ENCODE measurements at places on chromosomes 7 and 10.

- DNase-seq: no peak
Observed at GRCh38 chr7:36088966-36089365, 64.1 kb upstream of the EEPD1 start.

GRCh38 chr10:130230611-130231010 lies 94.4 kb downstream of the GLRX3 start:
- DNase-seq: no peak

DNA sequence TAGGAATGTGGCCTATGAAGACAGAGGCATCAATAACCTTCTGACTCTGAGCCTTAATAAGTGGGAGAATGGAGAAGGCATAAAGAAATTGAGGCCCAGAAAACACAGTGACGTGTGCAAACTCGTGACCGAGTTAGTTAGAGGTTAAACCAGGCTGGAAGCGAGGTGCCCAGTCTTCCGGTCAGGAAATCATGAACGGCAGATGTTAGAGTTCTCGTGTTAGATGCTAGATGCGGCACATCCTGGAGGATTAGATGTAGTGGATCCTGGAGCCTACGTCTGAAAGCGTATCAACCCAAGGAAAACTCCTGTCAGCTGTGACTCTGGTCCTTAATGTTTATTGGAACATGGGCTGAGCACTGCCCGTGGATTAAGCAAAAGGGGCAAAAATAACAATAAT lies 275.9 kb downstream of the TCF7L2 start:
- no peak for DNase-seq

GRCh38 chr10:96719850-96720421 lies 378 bp downstream of the PIK3AP1 start:
- DNase-seq: peak; percentile 12

DNA sequence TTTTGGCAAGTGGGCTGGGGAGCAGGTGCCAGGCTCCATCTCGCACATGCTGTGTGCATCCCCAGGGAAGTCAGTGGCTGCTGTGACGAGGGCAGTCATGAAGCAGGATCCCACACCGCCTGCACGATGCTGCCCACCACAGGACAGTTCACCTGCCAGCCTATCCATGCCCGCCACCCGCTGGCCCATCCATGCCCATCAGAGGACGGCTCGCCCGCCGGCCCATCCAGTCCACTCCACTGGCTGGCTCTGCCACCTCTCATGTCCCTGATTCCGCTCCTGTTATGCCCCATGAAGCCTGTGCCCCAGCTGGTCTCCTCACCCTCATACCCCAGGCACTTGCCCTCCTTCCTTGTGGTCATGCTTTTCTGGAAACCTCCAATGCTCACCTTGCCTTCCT lies 18.2 kb upstream of the INMT start:
- no peak for DNase-seq

DNA sequence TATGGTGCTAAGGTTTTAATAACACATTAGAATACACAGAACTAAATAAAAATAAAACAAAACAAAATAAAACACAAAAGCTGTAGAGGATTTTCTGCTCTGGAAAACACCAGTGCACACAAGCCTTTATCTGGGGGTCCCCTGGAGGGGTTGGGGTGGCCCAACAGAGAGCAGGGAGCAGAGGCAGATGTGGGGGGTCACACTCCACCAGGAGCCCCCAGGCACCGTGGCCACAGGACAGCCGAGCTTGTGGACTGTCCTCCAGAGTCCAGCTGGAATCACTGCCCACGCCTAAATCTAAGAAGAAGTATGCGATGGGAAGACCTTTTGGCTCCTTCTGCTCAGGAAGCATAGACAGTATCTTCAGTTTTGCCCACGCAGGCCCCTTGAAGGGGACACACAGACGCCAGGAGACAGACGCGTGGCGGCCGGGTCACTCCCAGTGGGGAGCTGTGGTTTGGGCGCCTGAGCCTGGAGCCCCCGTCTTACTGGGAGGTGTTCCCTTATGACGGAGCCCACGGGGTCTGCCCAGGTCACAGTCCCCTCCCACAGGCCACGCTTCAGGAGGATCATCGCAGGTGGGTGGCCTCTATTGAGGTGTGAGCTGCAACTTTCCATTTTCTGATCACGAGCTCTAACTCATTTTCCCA lies 595.0 kb downstream of the PTPRN2 start:
- DNase-seq: no peak

- DNase-seq: no peak
Observed at GRCh38 chr7:22025983-22026382, 80.3 kb upstream of the CDCA7L start.

DNA sequence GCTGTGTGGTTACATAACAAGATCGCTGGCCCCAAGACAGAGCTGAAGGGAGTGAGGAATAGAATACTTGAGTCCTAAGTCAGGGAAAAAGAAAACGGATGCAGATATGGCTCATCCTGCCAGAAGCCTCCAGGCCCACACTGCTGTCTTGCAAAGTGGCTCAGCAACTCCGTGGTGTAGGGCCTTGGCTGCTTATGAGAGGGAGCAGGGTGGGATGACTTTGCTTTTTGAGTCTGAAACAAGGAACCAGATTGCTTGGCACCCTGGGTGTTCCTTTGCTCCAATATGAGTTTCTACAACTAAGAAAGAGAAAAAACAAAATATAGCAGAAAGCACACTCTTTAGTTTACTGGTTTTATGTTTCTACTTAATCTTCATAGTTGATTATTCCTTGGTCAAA lies 193.8 kb upstream of the WDR11 start:
- DNase-seq: no peak

- no peak for DNase-seq
Observed at GRCh38 chr10:88288320-88289059, 294.6 kb downstream of the RNLS start.

DNA sequence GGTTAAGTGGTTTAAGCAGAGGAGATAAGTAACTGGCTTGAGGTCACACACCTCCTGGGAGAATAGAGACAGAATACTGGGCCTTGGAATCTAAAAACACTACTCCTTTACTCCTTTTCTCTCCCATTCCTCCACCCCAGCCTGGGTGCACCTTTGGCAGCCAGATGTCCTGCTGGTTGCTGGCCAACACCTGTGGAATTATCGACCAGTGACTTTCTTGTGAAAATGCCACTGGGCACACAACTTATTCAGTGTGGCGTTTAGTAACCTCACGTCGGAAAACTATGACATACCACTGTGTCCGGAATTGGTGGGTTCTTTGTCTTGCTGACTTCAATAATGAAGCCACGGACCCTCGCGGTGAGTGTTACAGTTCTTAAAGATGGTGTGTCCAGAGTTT lies 26.4 kb downstream of the RNF133 start:
- DNase-seq: no peak

DNA sequence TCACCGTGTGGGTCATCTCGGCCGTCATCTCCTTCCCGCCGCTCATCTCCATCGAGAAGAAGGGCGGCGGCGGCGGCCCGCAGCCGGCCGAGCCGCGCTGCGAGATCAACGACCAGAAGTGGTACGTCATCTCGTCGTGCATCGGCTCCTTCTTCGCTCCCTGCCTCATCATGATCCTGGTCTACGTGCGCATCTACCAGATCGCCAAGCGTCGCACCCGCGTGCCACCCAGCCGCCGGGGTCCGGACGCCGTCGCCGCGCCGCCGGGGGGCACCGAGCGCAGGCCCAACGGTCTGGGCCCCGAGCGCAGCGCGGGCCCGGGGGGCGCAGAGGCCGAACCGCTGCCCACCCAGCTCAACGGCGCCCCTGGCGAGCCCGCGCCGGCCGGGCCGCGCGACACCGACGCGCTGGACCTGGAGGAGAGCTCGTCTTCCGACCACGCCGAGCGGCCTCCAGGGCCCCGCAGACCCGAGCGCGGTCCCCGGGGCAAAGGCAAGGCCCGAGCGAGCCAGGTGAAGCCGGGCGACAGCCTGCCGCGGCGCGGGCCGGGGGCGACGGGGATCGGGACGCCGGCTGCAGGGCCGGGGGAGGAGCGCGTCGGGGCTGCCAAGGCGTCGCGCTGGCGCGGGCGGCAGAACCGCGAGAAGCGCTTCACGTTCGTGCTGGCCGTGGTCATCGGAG lies 1.8 kb downstream of the ADRA2A start:
- DNase-seq: no peak

DNA sequence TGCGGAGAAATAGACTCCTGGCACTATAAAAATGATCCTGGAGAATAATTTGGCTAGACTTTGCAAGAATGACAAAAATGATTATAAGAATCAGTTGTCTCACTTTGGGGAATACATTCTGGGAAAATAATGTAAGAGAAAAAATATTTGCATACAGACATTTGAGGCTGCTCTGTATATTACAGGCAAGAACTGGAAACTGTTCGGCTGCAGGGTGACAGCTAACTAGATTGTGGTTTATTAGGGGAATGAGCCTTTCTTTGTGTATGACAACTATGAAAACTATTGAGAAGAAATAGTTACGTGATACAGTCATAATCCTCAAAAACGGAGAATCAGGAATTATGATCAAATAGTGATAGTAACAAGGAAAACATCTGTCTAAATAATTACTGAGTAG lies 8.6 kb downstream of the TRIM56 start:
- DNase-seq: no peak

DNA sequence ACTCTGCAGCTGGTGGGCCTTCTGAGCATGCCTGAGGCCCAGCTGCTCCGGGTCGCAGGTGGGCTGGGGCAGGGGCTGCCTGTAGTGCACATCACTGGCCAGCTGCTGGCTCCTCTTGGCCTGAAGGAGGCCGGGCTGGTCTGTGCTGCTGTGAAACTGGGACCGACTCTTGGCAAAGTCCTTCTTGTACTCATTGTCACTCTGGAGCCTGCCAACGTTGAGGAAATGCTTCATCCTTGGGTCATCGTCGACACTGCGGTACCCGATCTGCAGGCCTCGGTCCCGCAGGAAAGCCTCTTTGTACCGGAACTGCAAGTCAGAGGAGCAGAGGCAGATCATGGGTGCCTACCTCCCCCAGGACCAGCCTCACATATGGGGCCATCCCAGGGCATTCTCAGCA lies 37.7 kb downstream of the HABP2 start:
- no peak for DNase-seq

- no peak for DNase-seq
Observed at GRCh38 chr7:95101422-95101821, 194.0 kb downstream of the PPP1R9A start.

DNA sequence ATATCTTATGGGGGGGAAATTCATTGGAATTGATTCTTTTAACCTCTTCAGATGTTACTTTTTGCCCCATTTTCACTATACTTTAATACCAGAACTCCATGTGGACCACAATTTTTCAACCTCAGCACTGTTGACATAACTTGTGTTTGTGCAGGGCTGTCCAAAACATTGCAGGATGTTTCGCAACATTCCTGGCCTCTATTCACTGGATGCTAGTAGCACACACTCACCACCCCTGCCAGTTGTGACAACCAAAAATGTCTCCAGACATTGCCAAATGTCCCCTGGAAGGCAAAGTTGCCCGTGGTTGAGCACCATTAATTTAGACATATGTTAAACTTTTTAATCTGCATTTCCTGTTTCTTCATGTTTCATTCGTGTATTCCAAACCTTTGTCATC lies 234.7 kb downstream of the GFRA1 start:
- DNase-seq: no peak

DNA sequence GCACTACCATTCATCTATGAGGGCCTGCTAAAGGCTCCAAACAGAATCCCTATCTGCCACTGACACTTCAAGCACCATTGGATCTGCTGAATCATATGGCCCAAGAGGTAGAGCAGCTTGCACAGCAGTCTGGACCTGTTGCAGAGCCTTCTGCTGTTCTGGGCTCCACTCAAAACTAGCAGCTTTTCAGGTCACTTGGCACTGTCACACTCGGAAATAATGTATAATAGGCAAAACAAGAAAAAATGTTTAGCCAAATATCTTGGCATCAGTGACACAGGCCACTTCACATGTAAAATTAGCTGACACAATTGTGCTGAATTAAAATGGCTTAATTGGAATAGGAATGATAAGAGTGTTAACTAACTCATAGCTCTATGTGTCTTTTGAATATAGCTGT lies 1182.9 kb upstream of the LRRTM3 start:
- DNase-seq: no peak

- no peak for DNase-seq
Observed at GRCh38 chr10:86699541-86699940, 31.2 kb downstream of the LDB3 start.

GRCh38 chr10:108990441-108990840 lies 932.9 kb downstream of the XPNPEP1 start:
- DNase-seq: no peak

DNA sequence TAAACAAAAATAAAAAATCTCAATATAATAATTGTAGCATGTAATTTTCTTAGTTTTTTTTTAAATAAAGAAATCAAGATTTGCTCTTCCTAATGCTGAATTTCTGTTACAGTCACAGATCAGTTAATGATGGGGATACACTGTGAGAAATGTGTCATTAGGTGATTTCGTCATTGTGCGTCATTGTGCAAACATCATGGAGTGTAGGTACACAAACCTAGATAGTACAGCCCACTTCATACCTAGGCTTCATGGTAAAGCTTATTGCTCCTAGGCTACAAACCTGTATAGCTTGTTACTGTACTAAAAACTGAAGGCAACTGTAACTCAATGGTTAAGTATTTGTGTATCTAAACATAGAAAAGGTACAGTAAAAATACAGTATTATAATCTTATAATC lies 74.4 kb upstream of the LSM8 start:
- DNase-seq: no peak

DNA sequence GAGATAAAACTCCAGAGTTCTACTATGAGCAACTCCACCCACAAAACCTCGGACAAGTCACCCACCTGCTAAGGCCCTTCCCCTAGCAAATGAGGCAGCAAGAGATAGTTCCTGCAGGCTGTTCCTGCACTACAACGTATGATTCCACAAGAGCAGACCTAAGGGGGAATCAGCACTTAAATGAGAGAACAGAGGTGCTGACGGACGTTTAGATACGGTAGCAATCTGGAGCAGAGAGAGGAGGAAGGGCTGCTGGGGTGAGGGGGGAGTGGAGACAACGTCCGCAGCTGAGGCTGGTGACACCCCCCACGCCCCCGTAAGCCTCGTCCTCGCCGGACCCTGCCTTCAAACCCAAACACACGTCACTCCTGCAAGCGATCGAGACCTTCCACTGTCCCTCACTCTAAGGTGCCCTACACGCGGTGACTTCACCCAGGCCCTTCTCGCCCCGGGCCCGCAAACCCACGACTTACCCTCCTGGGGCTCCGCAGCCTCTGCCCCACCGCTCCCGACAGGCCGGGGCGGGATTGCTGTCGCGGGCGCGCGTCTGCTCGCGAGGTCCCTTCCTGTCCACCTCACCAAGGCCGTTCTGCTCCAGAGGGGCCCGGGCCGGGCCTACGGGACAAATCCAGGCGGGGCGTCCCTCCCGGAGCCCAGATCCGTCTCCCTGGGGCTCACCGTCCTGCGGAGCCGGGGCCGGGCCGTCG lies 635 bp downstream of the ZNF12 start:
- DNase-seq: peak; percentile 5
